ENCODE measurements at places on chromosomes 16 and 17.
A peak's percentile ranks its signal among the peaks of the same experiment; 100 is the strongest.

DNA sequence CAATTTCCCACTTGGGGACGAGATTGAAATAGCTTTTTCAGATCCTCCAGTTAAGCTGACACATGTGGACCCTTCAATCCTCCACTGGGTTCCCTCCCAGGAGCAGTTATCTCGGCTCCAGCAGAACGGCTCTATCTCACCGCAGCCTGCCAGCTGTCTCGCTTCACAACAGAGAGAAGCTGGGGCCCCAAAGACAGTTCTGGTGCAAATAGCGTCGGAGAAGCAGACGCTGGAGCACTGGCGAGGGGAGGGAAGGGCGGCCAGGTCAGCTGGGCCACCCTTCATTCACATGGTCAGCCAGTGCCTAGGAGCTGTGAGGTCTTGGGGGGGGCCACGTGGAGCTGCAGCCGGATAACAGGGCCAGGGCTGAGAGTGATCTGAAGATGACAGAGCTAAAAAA, 141.3 kb upstream of the SDK2 start:
- DNase-seq: no peak

DNA sequence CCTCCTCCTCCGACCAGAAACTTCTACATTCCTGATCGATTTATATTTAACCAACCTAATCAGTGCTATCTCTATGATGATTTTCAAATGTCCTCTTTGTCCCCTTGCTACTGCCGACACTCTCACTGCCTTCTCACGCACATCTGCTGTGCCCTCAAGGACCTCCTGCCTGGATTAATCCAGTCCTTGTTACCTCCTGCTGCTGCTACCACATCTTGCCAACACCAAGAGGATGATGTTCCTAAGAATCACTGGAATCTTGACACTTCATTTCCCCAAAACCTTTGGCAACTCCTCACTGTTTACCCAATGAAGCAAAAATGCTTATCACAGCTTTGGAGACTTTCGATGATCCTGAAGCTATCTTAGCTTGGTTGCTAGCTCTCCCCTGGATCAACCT, 287.3 kb upstream of the AXIN2 start:
- no peak for DNase-seq

GRCh38 chr17:4980644-4981216, 6.7 kb downstream of the CAMTA2 start:
- DNase-seq: peak; percentile 64

DNA sequence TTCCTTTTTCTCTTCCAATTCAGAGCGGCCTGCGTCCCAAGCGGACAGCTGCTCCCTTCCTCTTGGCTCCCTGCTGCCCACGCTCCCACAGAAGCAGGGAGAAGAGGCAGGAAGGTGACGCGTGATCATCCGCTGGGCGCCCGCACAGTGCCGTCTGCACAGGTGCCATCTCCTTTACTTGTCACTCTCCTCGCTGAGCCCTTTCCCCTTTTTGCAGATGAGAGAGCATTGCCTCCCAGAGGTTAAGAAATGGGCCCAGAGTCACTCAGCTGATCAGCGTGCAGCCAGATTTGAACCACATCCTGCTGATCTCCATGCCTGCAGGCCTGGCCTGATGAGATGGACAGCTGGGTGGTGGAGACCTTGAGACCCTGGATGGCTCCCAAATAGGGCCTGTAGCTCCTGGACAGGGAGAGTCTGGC, 299.8 kb downstream of the SEC14L1 start:
- no peak for DNase-seq

GRCh38 chr16:83666449-83666848, 141.3 kb upstream of the HSBP1 start:
- peak; percentile 80 for DNase-seq

GRCh38 chr17:74212913-74213791, at the start of gene TTYH2:
TSS of gene TTYH2 (plus strand) at chr17:74213571. CDS start at chr17:74213588, 17 bp downstream.
- peak; percentile 94 for DNase-seq

DNA sequence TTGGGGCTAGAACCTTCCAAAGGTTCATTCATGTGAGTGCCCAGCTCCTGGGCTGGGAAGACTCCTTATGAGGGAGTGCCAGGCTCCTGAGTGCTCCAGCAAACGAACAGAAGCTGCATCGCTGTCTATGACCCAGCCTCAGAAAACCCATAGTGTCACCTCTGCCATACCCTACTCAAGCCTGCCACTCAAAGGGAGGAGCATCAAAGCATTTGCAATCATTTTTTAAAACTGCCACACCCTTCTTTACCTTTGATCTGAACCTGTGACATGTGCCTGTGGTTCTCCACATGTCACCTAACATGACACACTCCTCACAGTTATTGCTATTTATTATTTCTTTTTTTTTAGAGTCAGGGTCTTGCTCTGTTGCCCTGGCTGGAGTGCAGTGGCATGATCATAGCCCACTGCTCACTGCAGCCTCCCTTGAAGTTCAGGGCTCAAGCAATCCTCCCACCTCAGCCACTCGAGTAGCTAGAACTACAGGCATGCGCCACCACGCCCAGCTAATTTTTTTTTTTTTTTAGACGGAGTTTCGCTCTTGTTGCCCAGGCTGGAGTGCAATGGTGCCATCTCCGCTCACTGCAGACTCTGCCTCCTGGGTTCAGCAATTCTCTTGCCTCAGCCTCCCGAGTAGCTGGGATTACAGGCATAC, 7.3 kb upstream of the KDM8 start:
- DNase-seq: no peak

DNA sequence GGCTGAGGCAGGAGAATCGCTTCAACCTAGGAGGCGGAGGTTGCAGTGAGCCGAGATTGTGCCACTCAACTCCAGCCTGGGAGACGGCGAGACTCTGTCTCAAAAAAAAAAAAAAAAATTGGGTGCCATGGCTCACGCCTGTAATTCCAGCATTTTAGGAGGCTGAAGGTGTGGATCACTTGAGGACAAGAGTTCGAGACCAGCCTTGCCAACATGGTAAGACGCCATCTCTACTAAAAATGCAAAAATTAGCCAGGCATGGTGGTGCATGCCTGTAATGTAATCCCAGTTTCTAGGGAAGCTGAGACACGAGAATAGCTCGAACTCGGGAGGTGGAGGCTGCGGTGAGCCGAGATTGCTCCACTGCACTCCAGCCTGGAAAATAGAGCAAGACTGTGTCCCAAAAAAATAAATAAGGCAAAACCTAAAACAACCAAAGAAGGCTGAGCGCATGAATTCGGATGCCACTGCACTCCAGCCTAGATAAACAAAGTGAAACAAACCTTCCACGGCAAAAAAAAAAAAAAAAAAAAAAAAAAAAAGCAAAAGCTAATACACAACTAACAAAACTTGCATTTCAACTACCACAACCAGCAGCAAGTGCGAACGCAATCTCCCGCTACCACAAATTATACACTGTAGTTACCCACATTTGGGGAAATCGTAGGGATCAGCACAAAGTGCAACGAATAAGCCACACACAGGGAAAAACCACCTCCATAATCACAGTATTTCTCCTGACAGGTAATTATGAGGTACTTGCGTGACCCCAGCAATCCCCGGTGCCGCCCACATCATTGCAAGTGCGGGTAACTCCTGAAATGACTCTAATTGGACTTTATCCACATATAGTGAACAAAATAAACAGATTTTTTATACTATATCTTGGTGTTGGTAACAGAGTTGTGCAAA, 25.6 kb downstream of the TEX14 start:
- DNase-seq: peak; percentile 80

DNA sequence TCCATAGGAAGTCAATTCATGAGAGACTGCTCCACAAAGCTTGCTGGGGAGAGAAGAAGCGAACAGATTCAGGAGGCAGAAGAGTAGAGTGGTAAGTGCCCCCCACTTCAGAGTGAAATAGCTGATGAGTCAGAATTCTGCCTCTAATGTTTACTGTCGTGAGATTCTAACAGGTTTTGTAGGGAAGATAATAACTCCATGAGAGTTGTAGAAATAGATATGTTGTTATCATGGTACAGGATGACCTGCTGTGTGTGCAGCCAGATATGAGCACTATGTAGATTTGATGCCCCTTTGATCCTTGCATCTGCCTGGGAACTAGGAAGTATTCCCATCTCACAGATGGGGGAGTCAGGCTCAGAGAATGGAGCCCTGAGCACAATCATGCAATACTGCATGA, 502.4 kb upstream of the CDH11 start:
- no peak for DNase-seq

DNA sequence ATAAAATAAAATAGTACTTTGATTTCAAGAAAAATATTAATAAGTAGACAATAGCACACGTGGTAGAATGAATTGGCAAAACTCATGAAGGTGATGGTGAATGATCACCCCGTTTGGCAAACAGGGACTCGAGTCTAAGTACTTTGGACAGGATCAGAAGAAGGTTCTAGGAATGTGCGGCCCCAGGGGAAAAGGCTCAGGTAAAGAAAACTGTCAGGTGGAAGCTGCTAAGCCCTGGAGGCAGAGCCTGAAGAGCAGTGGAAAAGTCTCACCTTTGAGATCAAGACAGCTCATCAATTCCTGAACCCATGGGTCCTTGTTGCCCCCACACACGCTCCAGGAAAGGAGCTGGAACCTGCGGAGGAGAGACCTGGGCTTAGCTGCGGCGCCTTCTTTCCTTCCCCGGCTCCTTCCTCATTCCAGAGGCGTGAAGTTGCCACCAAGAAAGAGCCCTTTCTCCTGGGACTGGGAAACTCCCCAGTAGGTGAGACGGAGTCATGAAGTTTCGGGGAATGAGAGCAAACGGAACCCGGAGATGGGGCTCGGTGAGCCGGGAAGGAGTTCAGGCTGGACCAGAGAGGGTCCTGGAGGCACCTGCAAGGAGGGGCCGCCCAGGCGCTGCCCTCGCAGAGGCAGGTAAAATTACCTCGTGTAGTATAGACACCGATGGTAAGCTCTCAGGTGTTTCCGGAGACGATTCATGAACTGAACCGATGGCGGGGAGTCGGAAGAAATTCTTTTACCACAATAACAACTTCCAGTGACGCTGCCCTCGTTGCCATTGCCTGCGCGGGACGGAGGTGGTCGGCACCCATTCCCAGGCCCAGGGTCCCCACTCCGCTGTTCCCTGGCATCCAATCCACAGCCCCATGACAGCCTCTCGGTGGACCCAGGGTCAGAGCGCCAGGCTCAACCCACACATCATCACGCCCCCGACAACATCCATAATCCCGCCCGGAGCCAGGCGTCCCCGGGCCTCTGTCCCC, 1.2 kb upstream of the ZMYND15 start:
- peak; percentile 35 for DNase-seq

DNA sequence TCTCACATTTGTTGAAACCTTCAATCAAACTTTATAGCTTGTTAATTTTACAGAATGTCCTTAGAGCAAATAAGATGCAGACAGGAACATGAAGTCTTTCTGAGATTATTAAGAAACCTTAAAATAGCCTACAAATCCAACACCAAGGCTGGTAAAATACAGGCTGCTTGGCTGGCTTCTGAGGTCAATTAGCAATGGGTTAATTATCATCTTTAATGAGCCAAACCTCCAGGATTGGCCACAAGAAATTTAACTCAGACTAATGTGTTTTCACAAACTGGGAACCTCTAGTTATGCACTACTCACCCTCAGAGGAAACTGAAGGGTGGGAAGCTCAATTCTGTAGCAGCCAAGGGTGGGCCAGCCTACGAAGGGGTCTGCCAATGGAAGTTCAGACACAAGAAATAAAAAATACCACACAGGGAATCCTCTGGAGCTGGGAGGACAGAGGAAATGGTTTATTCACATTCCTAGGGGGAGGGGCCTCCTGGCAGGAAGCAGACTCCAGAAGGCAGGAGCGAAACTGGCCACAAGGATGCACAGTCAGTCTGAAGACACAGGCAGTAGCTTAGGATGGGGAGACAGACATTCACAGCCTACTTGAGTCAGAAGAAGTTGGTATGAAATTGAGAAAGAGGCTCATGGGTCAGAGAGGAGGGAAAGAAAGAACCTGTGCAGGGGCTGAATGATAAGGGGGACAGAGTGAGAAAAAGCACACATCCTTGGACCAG, 36.1 kb downstream of the HIC1 start:
- no peak for DNase-seq

GRCh38 chr16:85526185-85526974, 86.7 kb upstream of the GSE1 start:
- no peak for DNase-seq

DNA sequence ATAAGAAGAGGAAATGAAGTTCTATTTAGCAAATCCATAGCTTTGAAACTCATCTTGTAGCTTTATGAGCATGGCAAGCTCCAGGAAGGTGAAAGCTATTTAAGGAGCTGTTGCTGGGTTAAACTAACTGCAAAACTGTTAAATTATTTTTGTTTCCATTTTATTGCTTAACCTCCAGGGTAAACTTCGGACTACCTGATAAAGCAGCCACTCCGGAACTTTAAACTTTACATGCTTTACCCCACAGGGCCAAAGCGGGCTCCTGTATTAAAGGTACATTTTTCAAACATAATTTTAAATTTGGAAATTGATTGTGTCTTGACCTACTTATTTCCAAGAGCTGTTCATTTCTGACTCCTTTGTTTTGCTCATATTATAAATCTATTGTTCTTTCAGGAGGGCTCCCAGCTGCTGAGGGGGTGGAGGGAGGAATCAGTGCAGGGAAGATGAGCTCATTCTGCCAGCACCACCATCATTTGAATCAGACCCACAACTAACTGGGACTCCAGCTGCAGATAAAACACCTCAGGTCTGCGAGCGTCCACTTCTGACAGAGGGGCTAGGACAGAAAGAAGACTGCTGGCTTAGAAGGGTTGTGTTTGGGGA, 157.9 kb downstream of the IRX3 start:
- no peak for DNase-seq

DNA sequence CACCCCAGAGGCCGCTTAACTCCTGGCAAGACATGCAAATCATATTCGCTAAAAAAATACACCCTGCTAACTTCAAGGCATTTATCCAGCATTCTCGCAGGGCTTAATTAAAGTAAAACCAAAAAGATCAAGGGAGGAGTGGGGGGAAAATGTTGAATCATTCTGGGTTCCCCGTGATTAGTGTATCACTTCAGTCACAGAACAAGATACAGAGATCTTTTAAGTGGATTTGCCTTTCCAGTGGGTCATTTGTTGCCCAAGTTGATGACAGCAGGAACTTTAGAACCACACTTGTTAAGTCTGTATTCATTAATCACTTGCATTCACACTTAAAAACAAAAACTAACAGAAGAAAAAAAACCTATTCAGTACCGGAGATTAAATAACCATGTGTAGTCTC, 17.3 kb downstream of the CRYBA1 start:
- DNase-seq: no peak

- no peak for DNase-seq
Observed at GRCh38 chr16:57915811-57916488, 55.0 kb downstream of the CNGB1 start.

DNA sequence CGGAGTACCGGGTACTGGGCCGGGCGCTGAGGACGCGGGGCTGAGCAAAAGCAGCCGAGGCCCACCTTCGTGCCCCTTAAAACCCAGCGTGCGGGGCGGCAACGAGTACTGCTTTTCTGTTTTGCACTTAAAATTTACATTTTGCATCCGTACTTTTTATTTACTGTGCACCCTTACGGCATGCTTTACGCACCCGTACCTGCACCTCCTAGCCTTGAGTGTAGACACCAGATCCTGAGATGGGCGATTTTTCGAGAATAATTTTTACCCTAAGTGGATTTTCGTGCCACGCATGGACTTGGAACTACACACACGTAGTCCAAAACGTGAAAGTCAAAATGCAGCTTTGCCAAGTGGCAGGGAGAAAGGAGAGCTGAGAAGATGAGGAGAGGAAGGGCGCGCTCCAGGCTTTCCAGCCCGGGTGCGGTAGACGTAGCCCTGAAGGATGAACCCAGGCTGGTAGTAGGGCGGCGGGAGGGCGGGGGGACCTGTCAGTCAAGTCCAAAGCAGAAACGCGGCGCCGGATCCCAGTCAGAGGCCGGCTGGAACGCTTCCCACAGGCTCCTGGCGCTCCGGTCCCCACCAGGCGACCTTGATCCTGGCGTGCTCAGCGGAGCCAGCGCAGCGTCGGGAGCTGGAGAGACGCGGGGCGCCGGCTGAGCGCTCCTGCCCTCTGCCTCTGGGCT, 1.2 kb upstream of the CBLN1 start:
- no peak for DNase-seq

GRCh38 chr17:12415031-12415430, 250.7 kb upstream of the MYOCD start:
- no peak for DNase-seq

All from DMS53 (cell line).